ENCODE measurements at places on chromosomes 11 and 22.

- peak; percentile 37 for DNase-seq
Measured at GRCh38 chr11:83723999-83724398, 437.8 kb upstream of the CCDC90B start.

GRCh38 chr22:30823015-30823370 is 128.3 kb downstream of the OSBP2 start:
- no peak for DNase-seq

GRCh38 chr22:50576070-50576469 is 2.2 kb downstream of the CPT1B start:
- peak; percentile 52 for DNase-seq

DNA sequence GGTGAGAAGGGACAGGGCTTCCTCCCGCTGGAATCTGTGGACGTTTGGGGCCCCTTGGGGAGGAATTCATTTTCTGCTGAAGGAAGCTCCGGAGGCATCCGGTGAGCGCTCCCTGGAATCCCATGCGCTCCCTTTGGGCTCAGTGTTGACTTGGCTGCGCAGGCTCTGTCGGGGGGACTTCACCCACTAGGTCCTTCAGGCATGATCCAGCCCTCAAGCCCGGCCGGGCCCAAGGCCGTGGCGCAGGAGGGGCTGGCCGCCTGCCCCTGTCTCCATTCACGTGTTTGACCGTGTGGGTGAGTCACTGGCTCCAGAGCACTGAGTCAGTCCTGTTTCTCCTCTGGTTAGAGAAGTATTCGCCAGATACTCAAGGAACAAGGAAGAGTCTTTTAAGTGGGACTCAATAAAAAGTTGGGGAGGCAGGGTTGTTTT is 1.4 kb downstream of the CTTN start:
- no peak for DNase-seq

- DNase-seq, result no peak
Measured at GRCh38 chr11:110086892-110087309, 6.3 kb upstream of the ZC3H12C start.

DNA sequence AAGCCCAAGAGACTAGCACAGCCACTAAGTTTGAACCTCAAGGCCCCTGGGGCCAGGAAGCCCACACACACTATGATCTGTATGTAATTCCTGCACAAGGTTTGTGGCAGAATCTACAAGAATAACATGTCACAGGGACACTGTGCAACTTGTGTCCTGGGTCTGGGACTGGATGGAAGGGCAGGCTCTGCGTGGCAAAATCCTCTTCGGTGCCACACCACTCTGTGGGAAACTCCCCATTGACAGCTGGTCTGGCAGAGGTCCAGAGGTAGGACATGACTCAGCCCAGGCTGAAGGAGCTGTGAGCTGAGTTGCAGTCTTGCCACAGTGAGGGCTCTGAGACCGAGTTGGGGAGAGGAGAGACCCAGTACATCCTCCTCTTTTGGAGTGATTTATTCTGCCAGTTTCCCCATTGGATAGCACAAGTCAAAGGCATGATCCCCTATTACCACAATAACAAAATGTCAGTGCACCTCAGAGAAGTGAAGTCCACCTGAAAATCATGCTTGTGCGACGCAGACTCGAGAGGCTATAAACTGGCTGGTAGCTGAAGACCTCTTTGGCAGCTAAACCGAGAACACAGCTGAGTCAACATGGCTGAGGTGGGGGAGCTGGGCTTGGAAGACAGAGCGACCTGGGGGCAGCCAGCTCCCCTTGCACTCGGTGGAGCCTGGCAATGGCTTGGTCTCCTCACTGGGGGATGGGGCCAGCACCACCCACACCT is 23.3 kb upstream of the SERPIND1 start:
- DNase-seq, result peak; percentile 9

- DNase-seq, result no peak
Measured at GRCh38 chr11:43832536-43832935, 48.1 kb upstream of the ALKBH3 start.

DNA sequence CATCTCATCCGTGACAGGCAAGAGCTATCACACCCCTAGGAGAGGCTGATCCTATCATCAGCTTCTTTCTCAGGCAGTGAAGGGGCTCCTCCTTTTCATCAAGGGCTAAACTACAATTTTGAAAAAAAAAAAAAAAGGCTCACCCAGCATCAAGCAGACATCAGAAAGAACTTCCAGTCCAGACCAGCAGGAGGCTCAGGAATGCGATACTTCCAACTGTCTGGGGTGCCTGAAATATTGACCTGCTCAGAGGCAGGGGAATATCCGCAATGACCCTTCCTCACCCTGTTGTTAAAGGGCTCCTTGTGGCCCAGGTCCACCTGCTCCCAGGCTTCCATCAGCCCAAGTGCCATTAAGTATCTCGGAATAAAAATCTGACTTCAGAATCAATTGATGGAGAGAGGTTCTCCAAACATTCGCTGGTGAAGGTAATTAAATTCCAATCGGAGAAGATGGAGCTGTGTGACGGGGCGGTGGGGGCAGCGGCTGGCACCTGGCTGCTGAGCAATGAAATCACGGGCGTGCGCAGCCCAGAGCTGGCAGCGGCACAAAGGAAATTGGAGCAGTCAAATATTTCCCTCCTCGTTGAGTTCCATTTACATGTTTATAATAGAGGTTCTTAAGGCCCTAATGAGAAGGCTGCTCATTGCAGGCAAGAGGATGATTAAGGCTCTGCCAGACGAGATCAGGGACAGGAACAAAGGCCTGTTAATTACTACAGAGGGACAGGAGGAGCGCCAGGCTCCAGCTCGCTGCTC is 69.0 kb upstream of the THY1 start:
- no peak for DNase-seq

- no peak for DNase-seq
Measured at GRCh38 chr11:116618461-116618860, 154.3 kb downstream of the BUD13 start.

GRCh38 chr11:44574610-44575287 is 9.3 kb downstream of the CD82 start:
- no peak for DNase-seq

DNA sequence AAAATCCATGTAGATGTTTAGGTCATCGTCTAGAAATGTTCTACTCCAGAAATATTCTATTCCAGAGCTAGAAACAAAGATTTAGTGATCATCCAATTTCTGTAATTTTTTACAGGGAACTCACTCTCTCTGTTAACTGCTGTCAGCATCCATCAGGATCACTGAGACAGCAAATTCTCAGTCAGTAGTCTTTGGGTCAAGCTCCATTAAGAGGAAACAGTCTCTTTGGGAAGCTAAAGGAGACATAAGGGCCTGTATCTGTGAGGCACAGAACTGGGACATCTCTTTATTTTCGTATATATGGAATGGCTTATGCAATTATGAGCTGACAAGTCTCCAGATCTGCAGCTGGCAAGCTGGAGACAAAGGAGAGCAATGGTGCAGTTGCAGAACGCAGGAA is 48.3 kb downstream of the PIK3C2A start:
- DNase-seq, result no peak

DNA sequence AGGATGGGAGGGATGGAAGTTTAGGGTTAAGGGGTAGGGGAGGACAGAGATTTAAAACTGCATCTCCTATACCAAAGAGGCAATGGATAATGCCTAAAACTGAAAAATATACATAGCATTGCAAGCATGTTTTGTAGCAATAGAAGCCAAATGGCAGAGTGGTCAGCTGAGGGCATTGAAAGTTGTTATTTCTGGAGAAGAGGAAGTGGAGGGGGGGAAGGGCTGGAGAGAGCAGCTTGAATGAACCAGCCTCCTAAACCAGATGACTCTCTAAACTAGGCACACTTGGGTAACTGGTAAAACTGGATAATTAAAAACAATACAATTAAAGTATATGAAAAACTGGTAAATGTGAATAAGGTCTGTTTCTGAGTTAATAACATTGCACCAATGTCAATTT is 70.3 kb upstream of the TP53I11 start:
- no peak for DNase-seq

DNA sequence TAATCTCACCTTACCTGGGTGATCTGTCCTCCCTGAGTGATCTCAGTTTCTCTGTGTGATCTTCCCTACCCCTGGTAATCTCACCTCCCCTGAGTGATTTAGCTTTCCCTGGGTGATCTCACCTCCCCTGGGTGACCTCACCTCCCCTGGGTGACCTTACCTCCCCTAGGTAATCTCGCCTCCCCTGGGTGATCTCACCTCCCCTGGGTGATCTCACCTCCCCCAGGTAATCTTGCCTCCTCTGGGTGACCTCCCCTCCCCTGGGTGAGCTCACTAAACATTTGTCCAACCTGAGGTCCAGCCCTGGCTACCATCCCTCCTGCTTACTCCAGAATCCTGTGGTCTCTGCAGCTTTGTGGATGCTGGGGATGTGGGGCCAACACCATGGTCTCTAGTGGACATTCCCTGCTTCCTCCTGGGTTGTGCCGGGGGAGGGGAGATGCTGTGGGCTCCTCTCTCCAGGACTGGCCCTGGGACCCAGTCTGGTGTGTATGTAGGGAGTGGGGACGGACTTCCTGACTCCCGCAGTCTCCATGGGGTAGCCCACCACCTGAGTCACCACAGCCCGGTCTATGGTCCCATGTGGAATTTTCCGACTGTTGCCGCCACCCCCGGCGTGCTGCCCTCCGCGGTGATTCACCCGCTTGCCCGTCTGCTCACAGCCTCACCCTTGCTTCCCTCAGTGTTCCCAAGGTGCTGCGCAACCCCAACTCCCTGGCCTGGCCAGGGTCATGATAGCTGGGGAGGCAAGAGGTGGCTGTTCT is 9.9 kb downstream of the LSP1 start:
- no peak for DNase-seq

GRCh38 chr11:11777897-11778296 is 63.9 kb upstream of the USP47 start:
- DNase-seq, result no peak

DNA sequence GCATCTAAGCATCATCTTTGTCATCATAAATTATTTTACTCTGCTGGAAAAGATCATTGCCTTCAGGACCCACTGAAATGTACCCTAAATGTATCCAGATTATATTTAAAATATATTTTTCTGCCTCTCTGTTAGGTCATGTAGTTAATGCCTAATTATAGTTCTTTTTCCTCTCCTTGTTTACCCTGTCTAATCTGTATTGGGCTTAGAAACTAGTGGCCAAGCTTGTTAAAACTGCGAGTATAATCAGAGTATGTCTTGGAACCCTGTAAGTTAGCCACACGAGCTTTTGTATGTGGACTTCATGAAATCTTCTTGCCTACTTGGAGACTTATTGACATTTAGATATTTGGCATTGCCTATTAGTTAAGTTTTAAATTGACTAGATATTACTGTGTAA is 55.6 kb downstream of the ARFGAP2 start:
- DNase-seq, result no peak

Measured in renal pelvis (tissue), 12 donors.